ENCODE measurements at places on chromosomes 3 and 15. TPM values are rescaled to one million over a fixed set of nuclear protein-coding genes. Genes with fewer than 3 reads are reported as not detected.

The SHC4 gene
- 1.1 TPM for total RNA-seq

The PGBD4 gene
- 1.5 TPM for total RNA-seq

The RTP3 gene
- not detected for total RNA-seq

The SNX22 gene
- total RNA-seq, result 1.5 TPM

The TRIM42 gene
- not detected for total RNA-seq

The RAD54L2 gene
- total RNA-seq, result 5.1 TPM

The INSYN1 gene
- 2.0 TPM for total RNA-seq

The CIAO2A gene
- 115 TPM for total RNA-seq
